Lung microvascular endothelial cell (primary cell): ENCODE measurements at places on chromosomes 12 and 14. TPM values are rescaled to one million over a fixed set of nuclear protein-coding genes. Genes with fewer than 3 reads are reported as not detected.
A peak's percentile ranks its signal among the peaks of the same experiment; 100 is the strongest.

DNA sequence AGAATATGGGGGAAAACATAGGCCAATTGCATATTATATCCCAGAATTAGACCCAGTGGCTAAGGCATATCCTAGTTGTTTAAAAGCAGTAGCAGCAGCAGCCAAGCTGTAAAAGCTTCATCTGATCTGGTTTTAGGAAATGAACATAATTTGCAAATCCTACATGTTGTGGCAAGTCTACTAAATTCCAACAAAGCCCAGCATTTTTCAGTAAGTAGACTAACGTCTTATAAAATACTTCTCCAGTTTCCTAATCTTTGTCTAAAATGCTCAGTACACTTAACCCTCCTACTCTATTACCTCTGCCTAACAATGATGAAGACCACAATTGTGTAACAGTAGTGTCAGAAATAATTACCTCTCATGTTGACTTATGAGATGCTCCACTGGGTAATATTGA, 70.9 kb upstream of the RERGL start:
- DNase-seq: no peak

- DNase-seq: no peak
Measured at GRCh38 chr12:109923481-109924245, 23.6 kb downstream of the TCHP start.

- DNase-seq: no peak
Measured at GRCh38 chr14:94593376-94593748, 12.1 kb downstream of the SERPINA5 start.

DNA sequence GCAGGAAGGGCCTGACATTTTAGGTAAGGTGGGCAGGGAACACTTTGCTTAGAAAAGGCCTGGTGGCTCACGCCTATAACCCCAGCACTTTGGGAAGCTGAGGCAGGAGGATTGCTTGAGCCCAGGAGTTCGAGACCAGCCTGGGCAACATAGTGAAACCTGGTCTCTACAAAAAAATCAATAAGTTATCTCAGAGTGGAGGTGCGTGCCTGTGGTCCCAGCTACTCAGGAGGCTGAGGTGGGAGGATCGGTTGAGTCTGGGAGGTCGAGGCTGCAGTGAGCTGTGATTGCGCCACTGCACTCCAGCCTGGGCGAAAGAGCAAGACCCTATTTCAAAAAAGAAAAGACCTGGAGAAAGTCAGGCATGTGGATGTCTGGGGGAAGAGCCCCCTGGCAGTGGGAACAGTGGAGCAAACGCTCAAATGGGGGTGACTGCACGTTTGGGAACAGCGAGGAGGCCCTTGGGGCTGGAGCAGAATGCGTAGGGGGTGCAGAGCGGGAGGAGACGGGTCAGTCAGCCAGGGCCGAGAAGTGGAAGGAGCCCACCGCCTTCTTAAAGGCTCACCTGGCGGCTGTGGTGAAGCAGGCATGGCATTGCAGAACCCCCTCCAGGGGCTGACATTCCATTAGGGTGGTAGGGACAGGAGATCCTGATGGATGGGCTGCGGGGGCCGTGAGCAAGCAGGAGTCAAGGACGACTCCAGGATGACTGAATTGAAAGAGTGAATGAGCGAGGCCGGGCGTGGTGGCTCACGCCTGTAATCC, 6.2 kb upstream of the KIF26A start:
- no peak for DNase-seq

DNA sequence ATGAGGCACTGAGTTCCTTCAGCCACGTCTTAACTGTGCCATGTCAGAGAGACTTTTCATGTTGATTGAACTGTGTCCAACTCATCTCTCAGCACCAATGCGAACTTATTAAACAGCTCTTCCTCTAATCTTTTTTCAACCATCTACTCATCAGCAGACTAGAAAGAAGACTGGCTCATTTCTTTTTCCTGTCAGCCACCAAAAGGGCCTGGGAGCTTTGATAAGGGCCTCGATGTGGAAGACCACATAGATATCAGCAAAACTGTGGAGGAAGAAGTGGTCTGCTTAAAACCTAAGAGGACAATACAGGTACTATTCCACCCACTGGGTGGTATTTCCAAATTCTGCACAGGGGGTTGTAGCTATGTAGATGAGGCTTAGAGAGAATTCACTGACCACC, 3.6 kb upstream of the PLXNC1 start:
- no peak for DNase-seq

DNA sequence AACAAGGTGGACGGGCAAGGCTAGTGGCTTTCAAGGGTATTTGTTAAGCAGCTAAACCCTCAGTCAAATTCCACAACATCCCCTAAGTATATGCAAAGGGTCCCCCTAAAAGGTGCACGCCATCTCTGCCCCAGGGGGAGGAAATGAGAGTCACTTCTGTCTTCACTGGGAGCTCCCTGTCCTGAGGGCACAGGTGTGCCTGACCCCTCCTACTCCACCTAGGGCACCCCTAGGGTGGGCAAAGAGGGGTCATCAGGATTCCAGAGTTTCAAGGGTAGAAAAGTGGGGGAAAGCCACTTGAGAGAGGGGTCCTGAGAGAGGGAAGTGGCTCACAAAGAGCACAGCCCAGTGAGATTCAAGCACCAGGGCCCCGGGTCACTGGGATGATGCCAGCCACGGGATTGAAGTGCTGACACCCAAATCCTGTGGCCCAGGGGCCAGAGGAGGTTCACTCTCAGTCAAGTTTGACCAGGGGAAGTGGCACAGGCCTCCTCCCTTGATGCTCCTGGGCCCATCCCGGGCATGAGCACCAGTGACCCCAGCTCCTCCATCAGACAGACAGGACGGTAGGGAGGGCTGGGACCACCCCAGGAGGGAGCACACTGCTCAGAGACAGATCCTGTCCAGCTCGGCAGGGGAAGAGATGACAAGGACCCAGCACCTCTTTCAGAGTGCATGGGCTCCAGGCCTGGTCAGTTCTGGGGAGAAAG, 82.3 kb upstream of the BCL11B start:
- no peak for DNase-seq

DNA sequence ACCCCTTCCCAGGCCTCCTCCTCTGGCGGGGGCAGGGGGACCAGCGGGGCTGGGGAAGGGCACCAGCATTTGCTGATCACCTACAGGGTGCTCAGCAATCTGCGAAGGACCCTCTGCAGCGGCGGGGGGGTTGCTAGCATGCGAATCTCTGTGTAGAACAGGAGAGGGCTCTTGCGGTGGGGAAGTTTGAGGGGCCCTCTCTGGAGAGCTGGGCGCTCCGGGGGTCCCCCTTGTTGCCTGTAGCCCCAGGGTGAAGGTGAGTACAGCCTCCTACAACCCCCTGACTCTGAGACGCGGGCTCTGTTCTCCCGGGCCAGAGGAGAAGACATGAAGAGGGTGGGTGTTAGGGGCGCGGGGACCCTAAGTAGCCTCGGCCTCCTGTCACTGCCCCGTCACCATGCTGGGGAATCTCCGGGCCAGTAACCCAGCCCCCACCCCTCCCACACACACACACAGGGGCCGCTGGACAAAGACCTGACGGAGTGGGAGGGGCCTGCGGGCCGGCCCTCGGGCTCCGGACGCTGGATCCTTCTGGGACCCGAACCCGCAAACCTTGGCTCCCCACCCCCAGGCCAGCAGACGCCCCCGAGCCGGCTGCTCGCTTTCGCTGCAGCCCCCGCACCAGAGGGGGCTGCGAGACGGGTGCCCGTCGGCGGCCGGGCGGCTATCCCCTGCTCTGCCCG, 734 bp downstream of the FIGNL2 start:
- peak; percentile 69 for DNase-seq

DNA sequence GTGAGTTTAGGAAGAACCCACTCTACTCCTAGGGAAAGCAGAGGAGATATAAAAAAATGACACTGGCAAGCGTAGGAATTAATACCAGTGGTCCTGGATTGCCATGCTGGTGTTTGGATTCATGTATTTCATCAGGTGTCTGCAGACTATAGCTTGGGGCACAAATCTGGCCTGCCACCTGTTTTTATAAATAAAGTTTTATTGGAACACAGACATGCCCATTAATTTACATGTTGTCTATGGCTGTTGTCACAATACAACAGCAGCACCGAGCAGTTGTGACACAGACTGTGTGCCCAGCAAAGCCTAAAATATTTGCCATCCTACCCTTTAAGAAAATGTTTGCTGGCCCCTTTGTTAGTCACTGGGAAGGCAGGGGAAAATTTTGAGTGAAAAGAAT, 553.2 kb downstream of the VRK1 start:
- no peak for DNase-seq

DNA sequence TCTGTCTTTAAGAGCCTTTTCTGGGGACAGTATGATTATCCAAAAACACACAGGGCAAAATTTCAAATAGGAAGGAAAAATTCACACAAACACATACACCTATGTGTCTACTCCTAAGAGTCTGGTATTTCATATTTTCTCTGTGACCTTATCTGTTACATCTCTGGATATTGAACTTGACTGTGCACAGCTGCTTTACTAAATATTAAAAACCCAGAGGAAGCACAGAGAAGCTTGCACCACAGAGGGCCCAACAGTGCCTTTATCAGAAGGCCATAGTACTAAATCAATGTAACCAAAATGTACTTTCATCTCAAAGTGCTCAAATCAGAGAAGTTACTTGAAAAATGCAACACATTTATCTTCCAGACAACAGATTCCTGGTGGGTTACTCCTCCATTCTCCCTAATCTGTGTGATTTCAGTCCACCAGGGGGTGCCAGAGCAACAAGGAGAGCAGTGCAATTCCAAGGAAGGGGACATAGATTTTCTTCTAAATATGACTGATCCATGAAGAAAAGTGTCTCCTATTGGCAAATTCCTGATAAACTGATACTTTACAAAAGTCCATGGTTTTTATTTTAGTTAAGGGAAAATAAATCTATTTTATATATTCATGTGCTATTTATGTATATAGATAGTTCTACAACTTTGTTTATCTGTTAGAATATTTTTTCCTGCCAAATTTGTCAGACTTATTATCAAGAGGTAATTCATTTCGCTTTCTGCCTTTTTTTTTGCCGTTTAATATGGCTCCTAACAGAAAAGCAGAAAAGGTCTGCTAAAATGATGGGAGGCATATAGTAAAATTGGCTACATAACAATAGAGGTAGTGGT, 617.6 kb downstream of the LRFN5 start:
- peak; percentile 38 for DNase-seq

DNA sequence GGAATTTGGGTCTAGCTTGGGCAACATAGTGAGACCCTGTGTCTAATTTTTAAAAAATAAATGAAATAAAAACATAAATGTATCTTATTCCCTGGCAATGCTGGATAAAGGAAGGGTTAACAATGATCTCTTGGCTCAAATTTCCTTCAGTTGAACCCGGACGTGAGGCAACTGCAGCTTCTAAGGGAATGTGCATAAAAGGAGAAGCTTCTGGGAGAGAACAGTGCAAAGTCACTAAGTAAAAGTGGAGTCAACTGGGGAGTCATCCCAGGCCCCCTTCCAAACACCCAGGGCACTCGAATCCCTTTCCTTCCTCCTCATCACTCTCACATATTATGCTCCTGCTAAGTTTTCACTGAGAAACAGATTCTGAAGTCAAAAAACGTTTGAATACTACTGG, 147.3 kb downstream of the PPM1H start:
- no peak for DNase-seq

DNA sequence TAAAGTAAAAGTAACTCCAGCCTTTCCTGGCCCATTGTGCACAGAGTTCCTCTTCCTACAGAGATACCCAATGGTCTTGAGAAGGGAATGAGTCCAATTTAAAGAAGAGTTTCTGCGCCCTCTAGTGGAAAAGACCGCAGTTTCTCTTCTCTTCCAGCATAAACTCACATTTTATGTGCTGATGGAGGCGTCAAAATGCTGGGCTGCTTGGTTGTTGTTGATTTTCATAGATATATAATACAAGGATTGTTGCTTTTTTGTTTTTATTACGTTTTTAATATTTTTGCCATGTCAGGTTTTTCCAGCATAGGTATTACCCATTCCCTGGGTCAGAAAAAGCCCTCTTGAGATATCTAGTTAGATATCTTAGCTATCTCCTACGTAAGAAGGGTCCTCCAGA, 356.9 kb upstream of the STXBP6 start:
- DNase-seq: peak; percentile 40

- no peak for DNase-seq
Measured at GRCh38 chr12:84807249-84807648, 105.3 kb downstream of the SLC6A15 start.

DNA sequence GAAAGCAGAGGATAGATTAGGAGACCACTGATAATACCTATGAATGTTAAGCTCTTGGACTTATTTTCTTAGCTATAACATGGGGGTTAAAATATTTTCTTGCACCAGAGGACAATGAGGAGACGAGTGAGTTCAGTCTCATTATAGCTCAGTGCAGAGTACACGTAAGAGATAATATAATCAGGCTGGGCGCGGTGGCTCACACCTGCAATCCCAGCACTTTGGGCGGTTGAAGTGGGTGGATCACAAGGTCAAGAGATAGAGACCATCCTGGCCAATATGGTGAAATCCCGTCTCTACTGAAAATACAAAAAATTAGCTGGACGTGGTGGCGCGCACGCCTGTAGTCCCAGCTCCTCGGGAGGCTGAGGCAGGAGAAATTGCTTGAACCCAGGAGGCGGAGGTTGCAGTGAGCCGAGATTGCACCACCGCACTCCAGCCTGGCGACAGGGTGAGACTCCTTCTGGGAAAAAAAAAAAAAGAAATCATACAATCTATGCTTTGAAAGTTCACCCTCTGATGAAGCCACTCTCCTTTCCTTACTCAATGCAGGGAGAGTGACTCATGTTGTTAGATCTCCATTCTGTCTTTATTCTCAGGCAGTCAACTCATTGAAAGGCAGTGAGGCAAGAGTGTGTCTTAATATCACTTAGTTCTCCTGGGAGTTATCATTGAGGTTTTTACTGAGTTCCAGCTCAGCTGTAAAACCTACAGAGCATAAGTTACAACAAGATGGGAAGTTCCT, 134.2 kb downstream of the SYNE2 start:
- no peak for DNase-seq

- peak; percentile 69 for DNase-seq
Measured at GRCh38 chr14:33933386-33933933, 17.4 kb downstream of the EGLN3 start.

- DNase-seq: no peak
Measured at GRCh38 chr12:102005256-102005655, 56.5 kb downstream of the WASHC3 start.

DNA sequence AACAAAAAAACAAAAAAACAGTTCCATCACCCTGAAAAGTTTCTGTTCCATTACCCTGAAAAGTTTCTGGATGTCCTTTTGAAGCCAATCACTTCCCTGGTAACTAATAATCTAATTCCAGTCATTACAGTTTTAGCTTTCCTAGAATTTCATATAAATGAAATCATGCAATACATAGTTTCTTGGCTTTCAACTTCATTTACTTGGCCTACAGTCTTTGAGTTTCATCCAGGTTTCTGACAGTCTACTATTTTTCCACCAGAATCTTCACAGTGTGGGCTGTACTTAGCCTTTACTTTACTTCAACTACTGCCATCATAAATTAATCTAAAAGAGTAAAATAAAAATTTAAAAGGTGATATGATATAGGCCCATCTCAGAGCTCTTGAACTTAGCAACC, 55.5 kb downstream of the RPS6KA5 start:
- no peak for DNase-seq

GRCh38 chr12:53124352-53124723, 21.1 kb downstream of the SOAT2 start:
- DNase-seq: no peak

The KERA gene
- total RNA-seq: not detected in 2 replicates

The IAPP gene
- not detected in 2 replicates for total RNA-seq

The RGS6 gene
- not detected in 2 replicates for total RNA-seq

The MMAB gene
- 10.5 and 22.0 TPM in 2 replicates for total RNA-seq

The MRPL52 gene
- 43.7 and 46.9 TPM in 2 replicates for total RNA-seq

The GPR65 gene
- under 0.01 and 0.20 TPM in 2 replicates for total RNA-seq

The HSPA2 gene
- total RNA-seq: 1.7 and 3.0 TPM in 2 replicates

The OR6J1 gene
- total RNA-seq: not detected in 2 replicates
